ENCODE measurements at places on chromosomes 11 and 22.
A peak's percentile ranks its signal among the peaks of the same experiment; 100 is the strongest.

GRCh38 chr11:10379426-10379825 is 74.6 kb downstream of the ADM start:
- no peak for DNase-seq

DNA sequence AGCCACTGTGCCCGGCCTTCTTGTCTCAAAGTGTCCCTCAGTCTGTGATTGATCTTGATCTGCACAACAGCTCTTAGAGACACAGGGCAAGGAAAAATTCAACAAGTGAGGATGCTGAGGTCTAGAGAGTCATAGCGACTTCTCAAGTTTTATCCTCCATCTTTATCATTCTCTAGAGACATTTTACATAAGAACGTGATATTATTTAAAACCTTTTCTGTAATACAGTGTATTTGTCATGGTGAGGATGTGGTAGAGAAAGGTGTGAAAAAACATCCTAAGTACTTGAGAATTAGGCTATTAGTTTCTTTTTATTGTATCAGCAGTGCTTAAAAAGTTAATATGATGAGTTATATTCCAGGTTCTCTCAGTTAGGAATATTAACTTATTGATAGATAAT is 50.2 kb downstream of the EMSY start:
- no peak for DNase-seq

- DNase-seq, result no peak
Measured at GRCh38 chr11:134125507-134125906, 56.6 kb downstream of the JAM3 start.

DNA sequence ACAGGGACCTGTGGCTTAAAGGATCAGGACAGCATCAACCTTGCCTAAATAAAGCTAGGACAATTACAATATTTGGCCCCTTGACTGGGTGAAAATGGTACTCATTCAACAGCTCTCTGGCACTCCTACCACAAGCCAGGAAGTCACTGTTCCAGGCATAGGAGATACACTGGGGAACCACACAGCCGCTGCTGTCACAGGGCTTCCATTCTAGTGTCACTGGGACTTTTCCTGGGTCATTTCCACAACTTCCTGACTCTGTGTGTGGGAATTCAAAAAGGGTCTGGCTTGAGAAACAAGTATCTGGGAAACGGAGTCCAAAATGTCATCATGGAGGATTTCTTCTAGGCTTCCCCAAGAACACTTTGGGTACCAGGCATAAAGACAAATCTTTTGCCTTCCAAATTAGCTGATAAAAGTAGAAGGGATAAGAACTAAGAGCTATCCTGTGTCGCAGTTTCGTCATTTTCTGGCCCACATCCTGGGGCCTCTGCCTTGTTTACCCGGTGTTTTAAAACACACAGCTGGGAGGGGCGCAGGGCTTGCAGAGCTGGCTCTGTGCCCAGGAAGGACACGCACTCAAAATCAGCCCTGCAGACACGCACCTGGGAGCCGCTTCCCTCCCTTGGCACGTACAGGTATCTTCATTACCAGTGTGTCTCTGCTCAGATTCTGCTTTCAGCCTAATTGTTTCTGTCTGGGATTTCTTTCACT is 38.0 kb downstream of the TMEM45B start:
- DNase-seq, result no peak

DNA sequence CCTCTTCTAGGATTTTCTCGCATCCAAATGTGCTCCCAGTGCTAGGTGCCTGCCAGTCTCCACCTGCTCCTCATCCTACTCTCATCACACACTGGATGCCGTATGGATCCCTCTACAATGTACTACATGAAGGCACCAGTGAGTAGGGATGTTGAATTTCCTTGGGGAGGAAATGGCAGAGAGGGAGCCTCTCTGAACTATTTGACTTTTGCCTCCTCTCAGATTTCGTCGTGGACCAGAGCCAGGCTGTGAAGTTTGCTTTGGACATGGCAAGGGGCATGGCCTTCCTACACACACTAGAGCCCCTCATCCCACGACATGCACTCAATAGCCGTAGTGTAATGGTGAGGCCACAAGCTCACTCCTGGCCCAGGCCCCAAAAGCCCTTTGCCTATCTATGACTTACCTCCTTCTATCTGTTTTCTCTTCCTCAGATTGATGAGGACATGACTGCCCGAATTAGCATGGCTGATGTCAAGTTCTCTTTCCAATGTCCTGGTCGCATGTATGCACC is 2.5 kb downstream of the TAF10 start:
- no peak for DNase-seq

DNA sequence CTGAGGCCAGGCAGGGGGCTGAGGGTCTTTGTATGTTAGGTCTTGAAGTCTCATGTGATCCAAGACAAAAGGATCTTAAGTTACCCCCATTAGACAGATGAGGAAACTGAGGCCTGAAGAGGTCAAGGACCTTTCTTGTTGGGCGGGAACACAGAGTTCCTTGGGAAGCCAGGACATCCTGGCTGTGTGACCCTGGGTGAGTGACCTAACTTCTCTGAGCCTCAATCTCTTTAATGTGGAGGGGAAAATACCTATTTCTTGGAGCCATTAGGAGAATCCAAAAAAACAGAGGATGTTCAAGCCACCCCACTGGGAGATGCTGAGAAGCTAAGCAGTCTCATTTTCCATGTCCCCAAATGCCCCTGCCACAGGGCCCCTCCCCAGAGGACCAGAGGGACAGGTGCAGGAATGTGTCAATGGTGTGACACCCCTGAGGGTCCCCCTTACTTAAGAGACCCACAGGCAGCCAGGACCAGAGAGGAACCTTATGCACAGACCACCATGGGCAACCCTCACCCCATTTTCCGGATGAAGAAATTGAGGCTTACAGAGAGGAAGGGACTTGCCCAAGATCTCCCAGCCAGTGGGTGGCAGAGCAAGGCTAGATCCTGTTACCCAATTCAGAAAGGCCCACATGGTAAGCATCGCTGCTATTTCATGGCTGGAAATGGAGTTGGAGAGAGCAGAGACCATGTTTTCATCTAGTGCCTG is 8.0 kb downstream of the RAC2 start:
- no peak for DNase-seq

- DNase-seq, result peak; percentile 74
Measured at GRCh38 chr22:30426388-30427353, 1.1 kb downstream of the MTFP1 start.

- DNase-seq, result no peak
Measured at GRCh38 chr11:73271936-73272679, at the start of gene P2RY6. Gene P2RY6, plus strand, starts transcription at chr11:73272338. Its CDS starts 24,181 bp downstream, at chr11:73296519.

- no peak for DNase-seq
Measured at GRCh38 chr22:32328306-32329201, 29.1 kb upstream of the RFPL3 start.

DNA sequence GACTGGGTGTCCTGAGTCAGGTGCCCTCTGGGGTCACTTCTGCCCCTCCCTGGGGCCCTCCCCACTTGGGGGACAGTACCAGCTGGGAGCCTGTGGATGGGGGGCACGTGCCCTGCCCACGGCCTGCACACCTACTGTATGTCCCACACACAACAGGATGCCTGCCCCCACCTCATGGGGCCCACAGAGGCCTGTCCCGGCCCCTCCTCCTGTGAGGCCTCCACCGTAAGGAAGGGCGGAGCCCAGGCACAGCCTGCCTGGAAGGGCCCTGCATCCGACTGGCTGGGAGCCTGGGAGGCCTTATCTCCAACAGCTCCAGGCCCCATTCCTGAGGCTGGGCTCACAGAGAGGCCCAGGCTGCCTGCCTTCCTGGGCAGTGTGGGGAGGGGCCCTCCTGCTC is 47.8 kb downstream of the BRSK2 start:
- DNase-seq, result peak; percentile 4

- DNase-seq, result no peak
Measured at GRCh38 chr22:41357191-41357590, 24.6 kb upstream of the TEF start.

DNA sequence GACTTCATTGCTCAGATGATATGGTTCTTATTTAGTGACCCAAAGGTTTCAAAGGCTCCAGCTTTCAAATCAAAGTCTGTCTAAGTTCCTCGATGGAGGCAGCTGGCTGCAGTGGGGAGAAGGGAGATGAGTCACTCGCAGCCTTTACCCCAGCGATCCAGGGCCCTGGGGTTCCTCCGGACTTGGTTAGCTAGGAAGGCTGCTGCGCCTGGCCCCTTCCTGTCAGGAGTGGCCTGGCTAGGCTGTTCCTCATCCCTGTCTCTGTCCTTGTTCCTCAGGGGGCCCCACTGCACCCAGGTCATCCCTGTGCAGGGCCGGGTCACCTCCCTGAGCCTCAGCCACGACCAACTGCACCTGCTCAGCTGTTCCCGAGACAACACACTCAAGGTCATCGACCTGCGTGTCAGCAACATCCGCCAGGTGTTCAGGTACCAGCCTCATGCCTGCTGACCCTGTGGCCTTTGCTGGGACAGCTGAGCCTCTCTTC is 13.9 kb downstream of the ATG16L2 start:
- DNase-seq, result no peak

DNA sequence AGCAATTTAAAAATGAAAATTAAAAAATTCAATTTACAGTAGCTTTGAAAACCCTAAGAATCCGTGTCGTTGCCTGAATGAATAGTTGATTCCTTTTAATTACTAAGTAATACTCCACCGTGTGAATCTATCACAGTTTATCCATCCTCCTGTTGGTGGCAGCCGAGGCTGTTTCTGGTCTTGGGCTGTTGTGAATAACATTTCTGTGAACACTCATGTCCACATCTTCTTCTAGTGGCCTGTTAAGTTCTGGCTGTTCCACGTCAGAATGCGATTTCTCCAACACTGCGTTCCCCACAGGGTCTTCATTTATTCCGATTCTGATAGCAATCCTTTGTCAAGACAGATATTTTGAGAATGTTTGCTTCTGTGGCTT is 223.0 kb downstream of the TBC1D22A start:
- DNase-seq, result no peak

DNA sequence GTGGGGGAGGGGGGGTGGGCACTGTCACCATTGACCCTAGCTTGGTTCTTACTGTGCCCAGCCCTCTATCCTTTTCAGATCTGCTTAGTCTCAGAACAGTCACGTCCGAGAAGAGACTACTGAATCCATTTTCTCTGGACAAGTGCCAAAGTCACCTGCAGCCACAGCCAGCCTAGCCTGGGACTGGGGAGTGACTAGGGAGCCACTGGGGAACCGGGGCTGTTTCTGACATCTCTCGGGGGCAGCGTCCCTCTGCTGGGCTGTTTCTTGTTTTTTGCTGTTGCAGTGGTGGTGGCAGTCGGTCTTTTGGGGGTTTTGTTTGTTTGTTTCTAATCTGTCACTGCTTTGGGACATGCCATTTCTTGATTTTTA is 8.7 kb downstream of the SLC37A2 start:
- no peak for DNase-seq

DNA sequence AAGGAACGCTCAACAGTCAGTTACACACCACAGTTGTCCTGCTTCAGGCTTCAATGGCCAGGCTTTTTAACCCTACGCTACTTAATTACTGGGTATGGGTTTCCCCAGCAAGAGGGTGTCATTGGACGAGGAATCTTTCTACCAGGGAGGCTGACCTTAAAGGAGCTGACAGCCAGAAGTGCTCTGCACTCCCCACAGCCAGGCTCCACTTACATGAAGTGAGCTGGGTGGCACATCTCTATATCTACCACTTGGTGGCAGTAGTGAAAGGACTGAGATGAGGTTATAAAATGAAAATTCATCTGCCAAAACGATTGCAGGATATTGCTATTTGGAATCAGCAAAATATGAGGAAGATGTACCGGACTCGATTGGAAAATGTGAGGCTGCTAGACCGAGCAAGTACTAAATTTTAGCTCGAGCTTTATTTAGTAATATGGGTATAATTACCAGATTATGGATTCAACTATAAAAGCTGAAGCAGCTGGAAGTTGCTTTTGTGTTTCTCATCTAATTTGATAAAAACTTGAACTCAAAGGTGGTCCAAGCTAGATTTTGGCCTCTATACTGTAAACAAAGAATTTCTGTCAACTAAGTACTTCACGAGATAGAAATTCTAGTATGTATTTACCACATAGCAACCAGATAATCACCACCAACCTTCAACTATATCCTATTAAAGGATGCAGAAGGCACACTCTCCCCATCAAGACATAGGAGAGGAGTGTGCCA is 53.9 kb upstream of the CEP126 start:
- DNase-seq, result no peak

DNA sequence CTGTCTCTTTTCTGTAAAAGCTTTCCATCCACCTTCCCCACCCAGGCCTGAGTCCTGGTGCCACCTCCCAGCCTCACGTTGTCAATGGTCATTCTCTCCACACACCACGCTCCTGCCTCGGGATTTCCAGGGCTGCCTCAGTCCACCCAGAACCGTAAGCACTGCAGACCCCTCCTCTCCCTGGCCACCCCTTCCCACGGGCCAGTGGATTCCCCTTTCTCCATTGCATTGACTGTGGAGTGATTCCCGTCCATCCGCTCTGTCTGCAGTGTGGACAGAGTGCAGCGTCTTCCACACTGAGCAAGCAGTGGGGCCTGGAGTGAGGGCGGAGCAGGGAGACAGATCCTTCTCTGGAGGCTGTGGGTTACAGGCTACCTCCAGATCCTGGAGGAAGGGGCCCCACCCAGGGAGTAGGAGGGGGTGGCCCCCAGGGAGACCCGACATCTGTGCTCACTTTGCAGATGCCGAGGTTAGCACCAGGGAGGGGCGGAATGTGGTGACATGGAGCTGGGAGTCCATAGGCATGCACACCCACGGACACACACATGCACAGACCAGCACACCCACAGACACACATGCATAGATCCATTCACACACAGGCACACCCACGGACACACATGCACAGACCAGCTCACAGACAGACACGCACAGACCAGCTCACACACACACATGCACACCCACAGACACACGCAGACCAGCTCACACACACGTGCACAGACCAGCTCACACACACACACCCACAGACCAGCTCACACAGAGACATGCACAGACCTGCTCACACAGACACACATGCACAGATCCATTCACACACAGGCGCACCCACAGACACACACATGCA is 109.6 kb upstream of the B3GAT1 start:
- DNase-seq, result no peak

DNA sequence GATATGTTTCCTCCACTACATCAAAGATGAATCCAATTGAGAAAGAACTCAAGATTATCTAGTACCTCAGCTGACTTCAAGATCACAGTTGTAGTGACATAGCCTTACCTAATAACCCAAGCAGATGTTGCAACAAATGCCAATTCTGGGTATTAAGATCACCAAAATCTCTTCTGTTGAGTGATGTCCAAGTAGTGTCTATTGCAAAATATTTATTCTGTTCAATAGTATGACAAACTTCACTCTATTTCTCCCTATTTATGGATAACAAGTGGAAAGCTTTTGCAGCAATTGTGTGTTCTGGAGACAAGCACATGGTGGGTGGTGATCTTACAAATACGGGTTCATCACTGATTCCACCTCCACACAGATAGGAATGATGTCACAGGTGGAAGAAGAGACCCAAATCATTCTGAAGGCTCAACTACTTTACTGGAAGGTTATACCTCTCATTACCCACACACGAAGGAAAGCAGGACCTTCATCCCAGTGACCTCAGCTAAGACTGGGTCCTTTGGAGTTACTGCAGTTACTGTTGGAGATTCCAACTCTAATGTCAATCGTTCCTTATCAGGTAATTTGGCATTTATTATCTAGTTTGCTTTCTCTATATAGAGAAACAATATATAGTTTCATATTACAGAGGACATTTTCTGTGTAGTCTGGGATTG is 72.0 kb downstream of the CD44 start:
- no peak for DNase-seq

- DNase-seq, result no peak
Measured at GRCh38 chr11:126791446-126791845, 209.1 kb downstream of the KIRREL3 start.

Data from retinal pigment epithelial cell (primary cell).